ENCODE measurements at places on chromosomes 3 and 15.
A peak's percentile ranks its signal among the peaks of the same experiment; 100 is the strongest.

DNA sequence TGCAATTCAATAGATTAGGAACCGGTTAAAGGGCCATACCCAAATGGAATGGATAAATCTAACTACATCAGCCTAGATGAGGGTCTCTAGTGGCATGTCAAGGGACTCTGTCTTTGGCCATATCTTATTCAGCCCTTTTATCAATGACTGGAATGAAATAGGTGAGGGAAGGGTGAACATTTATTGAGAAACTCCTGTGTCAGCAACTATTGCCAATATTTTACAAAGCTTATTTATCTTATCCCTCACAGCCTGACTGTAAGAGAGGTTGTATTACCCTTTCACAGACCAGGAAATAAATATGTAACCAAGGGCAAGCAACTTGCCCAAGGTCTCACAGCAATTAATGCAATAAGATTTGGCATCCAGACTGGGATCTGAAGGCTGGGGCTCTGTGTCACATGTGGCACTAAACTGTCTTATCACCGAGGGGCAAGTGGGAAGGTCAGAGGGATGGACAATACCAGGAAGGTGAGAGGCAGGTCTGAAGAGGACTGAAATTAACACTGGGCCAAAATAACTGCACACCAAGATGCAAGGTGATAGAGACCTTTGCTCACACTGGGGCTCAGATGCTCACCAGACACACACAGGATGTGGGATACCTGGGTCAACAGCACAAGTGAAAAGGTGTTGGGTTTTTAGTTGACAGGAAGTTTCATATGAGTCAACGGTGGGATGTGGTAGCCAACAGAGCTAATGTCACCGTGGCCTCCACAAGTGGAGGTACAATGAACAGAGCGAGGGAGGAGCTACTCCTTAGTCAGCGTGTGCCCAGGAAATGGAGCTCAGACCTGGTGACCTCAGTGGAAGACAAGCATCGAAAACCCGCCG is 261.3 kb downstream of the RPLP1 start:
- DNase-seq = no peak

GRCh38 chr3:30059240-30059639 is 547.2 kb upstream of the TGFBR2 start:
- no peak for DNase-seq

DNA sequence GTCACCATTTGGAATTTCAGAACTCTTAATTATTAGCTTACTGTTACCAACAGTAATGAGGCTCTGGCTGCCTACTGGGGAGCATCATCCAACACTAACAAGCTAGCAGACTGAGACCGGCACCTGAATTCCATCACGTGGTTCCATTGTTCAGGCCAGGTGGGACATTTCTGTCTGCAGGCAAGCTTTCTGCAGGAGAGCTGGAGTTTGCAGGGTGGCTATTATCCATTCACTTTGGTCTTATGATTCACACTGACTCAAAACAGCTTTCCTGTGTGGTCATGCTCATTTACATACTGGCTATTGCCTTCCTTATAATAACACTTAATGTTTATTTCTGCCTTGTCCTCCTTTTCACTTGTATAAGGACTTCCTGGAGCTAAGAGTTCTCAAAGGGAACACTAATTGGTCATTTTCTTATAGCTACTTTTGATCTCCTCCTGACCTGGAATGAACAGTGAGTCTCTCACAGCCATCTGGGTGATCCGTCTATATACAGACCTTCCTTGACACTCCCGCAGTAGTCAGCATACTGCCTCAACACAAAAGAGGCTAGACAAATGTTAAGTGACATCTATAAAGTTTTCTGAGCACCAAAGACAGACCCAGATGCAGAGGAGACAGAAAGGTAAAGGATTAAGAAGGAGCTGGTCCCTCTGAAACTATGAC is 695.4 kb downstream of the FHIT start:
- peak; percentile 20 for DNase-seq

DNA sequence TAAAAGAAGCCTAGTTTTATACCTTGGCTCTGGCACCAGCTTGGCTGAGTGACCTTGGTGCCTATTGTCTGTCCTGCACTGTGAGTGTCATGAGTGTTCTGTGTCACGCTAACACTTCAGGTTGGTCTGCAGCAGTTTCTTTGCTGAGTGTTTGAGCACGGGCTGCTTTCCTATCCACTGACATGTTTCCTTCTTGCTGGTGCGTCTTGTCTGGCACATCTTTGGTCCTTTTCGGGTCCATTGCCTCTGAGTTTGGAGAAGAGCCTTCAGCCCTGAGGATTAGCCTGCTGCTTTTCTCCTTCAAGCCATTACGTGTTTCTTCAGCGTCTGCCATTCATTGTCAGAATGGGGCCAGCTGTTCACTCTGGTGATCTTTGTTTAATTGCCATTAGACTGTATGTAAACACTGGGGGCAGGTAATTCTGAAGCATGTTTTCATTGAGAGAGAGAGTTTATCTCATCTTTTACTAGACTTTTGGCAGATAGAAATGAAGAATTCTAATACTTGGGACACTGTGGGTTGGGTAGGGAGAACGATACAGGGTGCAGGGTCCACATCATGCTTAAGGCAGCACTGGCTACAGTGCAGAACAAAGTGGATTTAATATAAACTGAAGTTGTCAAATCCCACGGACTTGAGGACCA is 55.5 kb downstream of the LRRC28 start:
- no peak for DNase-seq

DNA sequence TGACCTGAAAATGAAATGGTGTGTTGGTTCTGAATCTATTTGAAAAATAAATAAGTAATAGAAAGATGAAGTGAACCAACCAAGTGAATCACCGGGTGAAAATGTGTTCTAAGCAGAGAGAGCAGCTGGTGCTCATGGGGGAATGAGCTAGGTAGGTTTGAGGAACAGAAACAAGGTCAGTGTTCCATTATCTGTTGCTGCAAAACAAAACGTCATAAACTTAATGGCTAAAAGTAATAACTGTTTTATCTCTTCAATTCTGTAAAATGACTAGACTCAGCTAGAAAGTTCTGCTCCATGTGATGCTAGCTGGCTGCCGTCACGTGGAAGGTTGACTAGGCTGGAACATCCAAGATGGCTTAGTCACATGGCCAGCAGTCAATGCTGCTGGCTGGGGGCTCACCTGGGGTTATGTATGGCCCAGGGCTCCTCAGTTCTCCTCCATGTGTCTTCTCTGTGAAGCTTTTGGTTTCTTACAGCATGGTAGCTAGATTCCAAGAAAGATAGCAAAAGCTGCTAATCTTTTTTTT is 13.3 kb upstream of the SH3BP5 start:
- DNase-seq = no peak

DNA sequence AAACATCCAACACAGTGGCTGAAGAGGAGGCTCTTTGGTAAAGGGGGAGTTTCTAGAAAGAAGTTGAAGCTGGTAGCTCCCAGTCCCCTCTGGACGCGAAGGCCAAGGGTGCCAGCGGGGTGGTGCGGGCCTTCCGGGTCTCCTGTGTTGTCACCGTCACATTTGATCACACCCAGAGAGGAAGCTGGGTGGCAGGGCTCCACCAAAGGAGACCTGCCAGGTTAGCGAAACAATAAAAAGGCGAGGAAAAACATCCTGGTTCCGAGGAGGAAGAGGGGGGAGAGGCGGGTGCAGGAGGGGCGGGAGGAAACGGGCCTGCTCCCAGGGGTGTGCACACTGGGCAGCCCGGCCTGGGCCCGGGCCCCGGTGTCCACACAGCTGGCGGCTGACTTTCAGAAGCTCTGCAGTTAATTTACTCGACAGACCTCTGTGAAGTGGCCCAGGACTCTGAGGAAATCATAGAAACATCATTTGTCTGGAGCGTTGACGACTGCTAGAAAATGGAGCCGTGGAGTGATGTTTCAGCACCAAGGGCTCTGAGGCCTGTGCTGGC is 12.1 kb downstream of the HEG1 start:
- peak; percentile 31 for DNase-seq

- peak; percentile 32 for DNase-seq
Measured at GRCh38 chr3:55556619-55557537, 69.8 kb upstream of the WNT5A start.

- DNase-seq = no peak
Measured at GRCh38 chr3:67241084-67241483, 243.0 kb downstream of the KBTBD8 start.

DNA sequence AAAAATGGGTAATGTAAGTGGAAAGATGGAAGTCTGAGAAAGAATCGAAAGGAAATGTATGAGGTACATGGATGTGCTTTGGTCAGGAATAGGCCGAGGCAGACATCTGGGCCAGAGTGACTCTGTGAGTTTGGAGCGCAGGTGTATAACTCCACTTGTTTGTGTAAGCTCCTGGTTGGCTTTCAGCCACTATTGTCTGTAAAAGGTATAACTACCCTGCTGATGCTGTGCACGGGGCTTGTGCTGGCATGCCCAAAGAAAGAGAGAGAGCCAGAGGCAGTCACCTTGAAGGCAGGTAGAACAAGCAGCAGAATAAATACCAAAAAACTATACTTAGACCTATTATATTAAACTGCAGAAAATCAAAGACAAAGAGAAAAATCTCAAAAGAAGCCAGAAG is 32.7 kb upstream of the CD96 start:
- DNase-seq = no peak

DNA sequence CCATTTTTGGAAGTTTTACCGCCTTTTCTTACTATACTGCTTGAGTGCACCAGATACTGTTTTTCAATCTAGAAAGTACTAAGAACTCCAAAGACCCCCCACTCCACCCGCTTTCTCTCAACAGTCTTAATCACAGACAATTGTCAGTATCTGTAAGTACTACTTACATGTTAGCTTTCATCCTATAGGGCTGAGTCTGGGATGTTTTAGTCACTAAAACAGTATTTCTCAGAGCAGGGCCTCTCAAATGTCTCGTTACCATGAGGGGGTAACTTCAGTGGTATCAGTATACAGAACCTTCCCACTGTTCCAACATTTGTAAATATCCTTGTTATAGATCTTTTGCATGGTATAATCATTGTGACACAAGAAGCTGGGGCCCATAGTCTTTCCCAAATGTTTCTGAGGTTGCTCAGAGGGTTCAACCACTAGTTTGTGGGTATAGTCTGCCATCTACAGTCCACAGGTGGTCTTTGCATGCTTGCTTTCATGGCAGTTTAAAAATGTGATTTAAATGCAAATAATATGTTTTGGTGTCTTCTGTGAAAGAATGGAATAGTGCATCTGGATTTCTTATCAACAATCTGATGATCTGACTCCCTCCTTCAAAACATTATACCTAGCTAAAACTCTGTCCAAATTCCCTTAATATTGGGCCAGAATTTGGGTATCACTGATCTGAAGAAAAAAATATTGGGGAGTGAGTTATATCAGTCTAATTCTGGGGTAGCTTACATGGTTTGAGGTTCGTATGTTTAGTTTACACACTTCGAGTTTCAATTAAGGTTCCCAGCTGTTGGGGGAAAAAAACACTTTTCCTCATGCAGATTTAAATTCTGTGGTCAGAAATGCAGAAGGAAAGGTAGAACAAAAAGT is 18.0 kb upstream of the DNAJC13 start:
- peak; percentile 69 for DNase-seq

- no peak for DNase-seq
Measured at GRCh38 chr15:81292523-81293001, 31.4 kb downstream of the STARD5 start.

- DNase-seq = peak; percentile 93
Measured at GRCh38 chr3:170909129-170909903, 879 bp upstream of the EIF5A2 start.

DNA sequence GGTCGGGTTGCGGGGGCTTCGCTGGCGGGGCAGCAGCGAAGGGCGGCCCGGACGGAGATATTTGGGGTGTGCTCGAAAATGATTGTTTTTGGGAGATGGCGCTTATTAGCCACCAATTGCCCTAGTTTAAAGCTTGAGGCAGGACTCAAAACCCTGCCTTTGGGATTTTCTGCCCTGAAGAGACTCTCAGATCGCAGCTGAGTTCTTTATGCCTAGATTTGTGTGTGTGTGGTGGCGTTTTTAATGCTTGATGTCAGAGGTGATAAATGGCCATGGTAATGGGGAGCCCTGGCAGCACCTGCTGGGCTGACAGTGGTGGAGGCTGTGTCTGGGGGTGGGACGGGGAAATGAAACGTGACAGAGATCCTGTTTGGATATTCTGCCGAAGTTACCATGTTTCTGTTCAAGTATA is 604 bp downstream of the KCTD6 start:
- DNase-seq = no peak

DNA sequence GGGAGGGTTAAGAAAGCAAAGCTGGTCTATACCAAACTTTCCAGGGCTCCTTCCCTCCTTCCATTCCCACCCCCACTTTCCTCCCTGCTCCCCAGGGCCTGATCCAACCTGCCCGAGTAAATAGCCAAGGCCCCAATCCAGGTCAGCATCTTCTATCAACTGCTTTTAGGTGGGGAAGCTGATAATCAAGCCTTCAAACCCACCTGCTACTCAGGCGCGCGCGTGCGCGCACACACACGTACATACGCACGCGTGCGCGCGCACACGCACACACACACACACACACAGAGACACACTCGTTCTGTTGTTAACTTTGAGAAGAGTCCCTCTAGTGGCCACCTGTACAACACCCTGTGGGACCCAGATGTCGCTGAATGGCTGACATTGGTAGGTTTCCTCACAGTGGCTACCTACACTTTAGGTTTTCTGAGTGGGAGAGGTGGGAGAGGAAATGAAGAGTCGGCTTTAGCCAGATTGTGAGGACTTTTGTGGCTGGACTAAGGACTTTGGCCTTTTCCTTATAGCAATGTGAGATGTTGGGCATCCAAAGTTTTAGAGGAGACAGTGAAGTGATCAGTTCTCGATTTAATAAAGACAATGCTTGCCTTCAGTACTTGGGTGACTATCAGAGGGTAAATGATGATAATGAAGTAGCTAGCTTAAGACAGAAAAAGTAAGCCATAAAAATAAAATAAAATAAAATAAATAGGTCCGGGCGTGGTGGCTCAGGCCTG is 179.9 kb upstream of the C2CD4B start:
- peak; percentile 39 for DNase-seq

GRCh38 chr15:58288592-58288991 is 143.2 kb upstream of the LIPC start:
- DNase-seq = no peak

GRCh38 chr15:70587896-70588567 is 175.3 kb downstream of the UACA start:
- no peak for DNase-seq

GRCh38 chr3:19598870-19599269 is 335.1 kb downstream of the EFHB start:
- DNase-seq = no peak
